ENCODE measurements at places on chromosomes 6 and 20.

- no peak for DNase-seq
These were observed 29.3 kb downstream of the DOP1A start for GRCh38 chr6:83096791-83097190.

GRCh38 chr6:7629321-7629720 lies 39.3 kb downstream of the SNRNP48 start:
- DNase-seq, result no peak

- DNase-seq, result no peak
These were observed 9.2 kb downstream of the FOXS1 start for GRCh38 chr20:31835977-31836852.

- DNase-seq, result no peak
These were observed 1.9 kb upstream of the MYLK4 start for GRCh38 chr6:2752477-2753109.

DNA sequence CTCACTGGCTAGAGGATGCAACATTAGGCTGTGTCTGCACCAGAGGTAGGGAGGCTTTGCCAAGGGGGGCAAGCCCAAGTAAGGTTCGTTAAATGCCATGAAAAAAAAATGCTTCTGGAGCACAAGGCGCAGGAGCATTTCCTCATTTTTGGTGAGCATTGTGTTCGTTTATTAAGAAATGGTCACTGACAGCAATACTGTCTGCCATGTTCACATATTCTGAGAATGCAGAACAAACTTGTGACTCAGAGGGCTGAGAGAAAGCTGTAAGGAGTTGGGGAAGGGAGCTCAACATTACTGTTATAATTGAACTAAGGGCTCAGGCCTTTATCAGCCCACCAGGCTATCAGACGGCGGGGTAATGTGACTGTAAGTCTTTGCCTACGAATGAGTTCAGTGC lies 465.4 kb upstream of the BTBD3 start:
- no peak for DNase-seq

GRCh38 chr20:51542571-51543421 lies at the start of gene NFATC2:
Gene NFATC2, minus strand, starts transcription at chr20:51542719. Its CDS starts 220 bp downstream, at chr20:51542499.
- peak; percentile 42 for DNase-seq

- DNase-seq, result no peak
These were observed 86.9 kb downstream of the C6orf118 start for GRCh38 chr6:165222315-165223025.

DNA sequence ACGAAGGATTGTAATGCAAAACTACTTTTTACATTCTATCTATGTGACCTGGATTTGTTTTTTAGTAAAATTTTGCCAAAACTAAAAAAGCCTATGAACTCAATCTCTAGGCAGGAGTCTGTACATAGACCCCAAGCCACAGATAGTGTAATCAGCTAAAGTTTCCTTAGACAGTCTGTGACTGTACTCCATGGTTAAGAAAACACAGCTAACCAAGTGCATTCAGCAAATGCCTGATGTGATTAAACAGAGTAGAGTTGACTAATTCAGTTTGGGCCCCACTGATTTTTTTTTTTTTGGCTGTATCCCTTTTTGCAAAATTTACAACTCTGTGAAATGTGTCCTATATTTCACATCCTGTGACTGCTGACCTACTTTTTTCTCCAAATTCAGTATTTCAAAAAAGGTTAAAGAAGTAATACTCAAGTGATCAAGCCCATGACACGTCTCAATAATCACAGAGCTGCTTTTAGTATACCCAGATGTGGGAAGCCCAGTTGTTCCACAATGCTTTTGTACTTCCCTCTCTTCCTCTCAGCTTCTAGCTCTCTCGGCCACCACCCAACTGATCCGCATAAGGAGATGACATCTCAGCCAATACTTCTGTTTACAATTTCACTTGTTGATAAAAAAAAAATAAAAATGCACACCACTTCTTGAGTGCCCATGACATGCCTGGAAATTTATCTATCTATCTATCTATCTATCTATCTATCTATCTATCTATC lies 108.8 kb upstream of the TBX18 start:
- no peak for DNase-seq

- no peak for DNase-seq
These were observed 111.0 kb downstream of the SOBP start for GRCh38 chr6:107600936-107601335.

DNA sequence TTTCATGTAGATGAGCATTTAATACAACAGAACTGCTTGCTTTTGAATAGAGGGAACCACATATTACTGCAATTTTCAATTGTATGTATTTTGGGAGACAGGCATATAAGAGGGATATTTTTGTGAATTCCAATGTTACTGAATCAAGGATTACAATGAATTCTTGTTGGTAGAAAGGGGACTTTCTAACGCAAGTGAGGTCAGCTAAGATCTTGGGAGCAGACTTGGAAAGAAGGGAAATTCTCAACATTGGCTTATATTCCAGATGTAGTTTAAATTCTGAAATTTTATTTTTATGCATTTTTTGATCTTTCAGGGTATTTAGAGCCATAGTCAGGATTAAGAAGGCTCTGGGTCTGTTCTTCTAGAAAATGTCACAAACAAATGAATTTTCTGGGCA lies 43.3 kb upstream of the CTAGE9 start:
- DNase-seq, result no peak

- no peak for DNase-seq
These were observed 84.7 kb upstream of the ADGRF1 start for GRCh38 chr6:47126647-47127391.

- DNase-seq, result no peak
These were observed 806.6 kb downstream of the C6orf118 start for GRCh38 chr6:164502833-164503232.

DNA sequence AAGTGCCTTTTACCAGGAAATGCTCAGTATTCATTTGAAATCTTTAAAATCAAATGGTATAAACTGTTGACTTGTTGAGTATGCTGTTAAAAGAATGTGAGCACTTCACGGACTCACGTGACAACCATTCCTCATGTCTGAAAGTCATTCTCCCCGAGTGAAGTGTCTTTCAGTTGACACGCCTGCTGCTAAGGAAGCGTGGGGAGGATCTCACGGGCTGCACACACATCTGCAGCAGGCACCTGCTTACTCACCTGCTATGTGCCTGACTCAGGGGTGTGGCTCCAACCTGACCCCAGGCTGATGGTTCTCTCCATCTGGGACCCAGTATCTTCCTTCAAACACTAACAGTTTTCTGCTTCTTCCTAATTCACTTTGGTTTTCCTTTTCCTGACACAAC lies 32.7 kb downstream of the WDR27 start:
- DNase-seq, result no peak

- no peak for DNase-seq
These were observed 22.1 kb downstream of the MRPL14 start for GRCh38 chr6:44105146-44105545.

- no peak for DNase-seq
These were observed 17.7 kb downstream of the CCDC167 start for GRCh38 chr6:37481711-37482605.

GRCh38 chr20:63256954-63257353 lies 2.7 kb upstream of the NKAIN4 start:
- DNase-seq, result no peak

DNA sequence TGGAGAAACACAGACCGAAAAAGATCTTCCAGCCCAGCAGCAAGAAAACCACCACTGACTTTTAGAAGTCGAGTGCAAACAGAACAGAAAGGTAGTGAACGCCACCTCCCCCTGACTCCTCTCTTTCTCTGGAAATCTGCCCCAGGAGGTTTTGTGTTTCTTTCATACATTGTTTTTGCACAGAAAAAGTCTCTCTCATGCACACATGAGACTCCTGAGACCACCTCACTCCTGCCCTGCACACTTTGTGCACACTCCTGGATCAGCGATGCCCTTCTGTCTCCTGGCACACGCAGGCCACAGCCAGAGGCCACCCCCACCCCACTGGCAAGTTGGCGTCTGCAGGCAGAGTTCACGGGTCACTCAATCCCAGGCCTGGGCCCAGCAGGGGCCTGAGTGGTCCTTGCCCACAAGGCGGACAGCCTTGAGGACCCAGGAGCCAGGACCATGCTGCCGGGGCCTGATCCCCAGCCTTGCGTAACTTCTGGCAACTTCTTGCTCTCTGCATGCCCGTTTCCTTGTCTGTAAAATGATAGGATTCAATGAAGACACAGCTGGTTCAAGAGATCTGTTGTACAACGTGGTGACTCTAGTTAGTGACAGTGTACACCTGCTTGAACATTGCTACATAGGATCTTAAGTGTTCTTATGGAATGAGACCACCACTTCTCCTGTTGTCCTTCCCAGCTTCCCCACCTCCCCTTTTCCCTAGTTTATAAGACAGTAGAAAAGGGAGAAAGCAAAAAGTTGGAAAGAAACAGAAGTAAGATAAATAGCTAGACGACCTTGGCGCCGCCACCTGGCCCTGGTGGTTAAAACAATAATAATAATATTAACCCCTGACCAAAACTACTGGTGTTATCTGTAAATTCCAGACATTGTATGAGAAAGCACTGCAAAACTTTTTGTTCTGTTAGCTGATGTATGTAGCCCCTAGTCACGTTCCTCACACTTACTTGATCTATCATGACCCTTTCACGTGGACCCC lies 30.2 kb upstream of the CST7 start:
- no peak for DNase-seq

DNA sequence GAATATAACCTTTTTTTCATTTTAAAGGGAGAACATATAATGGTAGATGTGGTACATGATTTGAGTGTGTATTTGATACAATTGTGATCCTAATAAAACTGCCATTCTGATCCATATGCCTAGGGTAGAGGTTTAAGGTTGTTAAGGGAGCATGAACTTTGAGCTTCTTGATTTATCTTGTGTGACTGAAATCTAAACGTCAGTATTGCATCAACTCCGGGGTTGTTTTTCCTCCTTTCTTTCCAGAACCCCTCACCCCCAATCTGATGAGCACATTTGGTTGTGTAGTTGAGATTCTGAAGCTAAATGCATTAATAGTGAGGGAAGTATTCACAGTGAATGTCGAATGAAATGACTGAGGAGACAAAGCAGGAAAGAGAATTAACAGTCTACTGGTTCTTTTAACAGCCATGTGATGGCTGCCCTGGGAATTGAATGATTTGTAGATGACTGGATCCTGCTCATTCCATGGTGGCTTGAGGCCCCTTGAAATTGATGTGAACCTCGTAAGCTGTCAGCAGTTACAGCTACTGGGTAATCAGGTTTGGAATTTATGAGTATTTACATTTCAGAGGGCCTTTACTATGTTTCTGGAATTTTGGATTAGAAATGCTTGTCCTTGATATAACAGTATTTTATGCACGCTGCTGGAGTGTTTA lies 44.8 kb downstream of the FARS2 start:
- DNase-seq, result no peak

- DNase-seq, result no peak
These were observed 35.8 kb upstream of the NOP56 start for GRCh38 chr20:2616634-2617033.

DNA sequence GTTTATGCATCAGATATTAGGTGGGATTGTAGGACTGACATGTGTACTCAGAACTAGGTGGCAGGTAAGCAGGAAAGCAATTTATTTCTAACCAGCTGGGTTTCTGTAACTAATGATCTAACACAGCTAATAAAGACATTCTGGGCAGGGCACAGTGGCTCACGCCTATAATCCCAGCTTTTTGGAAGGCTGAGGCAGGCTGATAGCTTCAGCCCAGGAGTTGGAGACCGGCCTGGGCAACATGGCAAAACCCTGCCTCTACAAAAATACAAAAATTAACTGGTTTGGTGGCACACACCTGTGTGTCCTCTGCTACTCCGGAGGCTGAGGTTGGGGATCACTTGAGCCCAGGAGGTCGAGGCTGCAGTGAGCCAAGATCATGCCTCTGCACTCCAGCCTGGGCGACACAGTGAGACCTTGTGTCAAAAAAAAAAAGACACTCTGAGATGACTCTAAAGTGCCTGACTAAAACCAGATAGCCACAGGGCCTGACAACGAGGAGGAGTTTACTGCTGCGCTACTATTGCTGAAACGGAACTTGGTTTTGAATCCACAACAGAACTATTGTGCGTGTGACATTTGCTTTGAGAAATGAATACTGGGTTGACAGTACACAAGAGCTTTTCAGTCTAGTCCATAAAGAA lies 29.2 kb upstream of the CEP85L start:
- no peak for DNase-seq

DNA sequence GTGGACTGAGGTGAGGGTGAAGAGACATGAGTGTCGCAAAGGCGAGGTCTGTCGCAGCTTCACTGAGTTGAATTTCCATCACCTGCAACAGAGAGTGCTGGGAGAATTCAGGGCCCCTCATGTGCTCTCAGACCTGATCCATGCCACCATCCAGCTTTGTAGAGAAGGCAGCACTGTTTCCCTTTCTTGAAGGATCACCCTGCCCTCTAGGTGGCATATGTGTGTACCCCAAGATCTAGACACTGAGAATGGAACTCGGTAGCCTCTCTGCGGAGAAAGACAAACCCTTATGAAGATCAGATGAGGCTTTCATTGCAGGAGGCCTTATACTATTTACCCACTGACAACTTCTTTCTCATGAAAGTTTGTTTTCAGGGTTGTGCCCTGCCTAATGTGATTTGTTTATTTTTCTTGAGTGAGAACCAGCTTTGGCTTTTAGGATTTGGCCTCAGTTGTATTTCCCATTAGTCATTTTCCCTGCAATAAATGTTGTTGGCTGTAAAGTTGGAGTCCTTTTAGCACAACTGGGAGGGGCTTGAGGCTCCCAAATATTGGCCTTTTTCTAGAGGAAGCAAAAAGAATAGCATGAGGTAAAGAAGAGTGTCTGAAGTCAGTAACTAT lies 811.3 kb downstream of the DHX35 start:
- DNase-seq, result no peak

GRCh38 chr20:666877-667276 lies 8.7 kb downstream of the SCRT2 start:
- no peak for DNase-seq

- DNase-seq, result no peak
These were observed 36.2 kb downstream of the SUN5 start for GRCh38 chr20:32967961-32968457.

- DNase-seq, result no peak
These were observed 64.0 kb downstream of the ARHGAP18 start for GRCh38 chr6:129645830-129646579.

DNA sequence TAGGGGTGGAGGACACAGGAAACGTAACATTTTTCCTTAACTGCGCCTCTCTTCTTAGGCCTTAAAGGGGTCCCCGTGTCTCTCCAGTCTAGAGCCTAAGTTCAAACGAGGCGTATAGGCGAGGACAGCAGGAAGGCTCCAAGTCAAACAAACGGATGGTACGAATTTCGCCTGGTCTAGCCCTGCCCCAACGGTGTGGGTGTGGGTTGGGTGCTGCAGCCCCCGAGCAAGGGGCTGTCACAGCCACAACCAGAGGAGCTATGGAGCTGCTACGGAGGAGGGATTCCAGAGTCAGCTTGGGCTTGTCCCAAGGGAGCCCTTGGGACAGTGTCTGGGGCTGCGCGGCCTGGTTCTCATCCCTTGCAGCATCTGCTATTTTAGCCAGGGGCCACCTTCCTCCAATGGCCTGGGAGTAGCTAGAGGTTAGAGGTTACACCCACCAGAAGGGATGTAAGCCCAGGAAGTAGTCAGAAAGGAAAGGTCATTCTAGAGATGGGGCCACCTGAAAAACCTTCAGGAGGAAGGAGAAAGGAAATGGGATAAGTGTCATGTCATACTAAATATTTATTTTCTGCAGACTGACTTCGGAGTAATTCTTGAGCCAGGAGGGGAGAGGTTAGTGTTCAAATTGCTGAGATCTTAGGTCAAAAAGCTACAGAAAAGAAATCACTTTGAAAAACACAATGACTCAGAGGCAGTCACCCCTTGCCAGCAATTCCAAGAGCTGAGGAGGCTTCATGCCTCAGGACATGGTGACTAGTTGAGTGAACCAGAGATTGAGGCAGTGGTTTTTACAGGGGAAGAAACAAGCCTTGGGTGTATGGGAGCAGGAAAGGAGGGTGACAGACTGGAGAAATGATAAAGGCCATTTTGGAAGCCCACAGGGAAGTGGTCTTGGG lies 21.7 kb downstream of the VPS52 start:
- DNase-seq, result no peak

GRCh38 chr6:15493437-15494168 lies 169.2 kb downstream of the DTNBP1 start:
- DNase-seq, result no peak
